ENCODE measurements at places on chromosomes 3 and 15.

GRCh38 chr15:35618260-35619188 is 72.6 kb upstream of the DPH6 start:
- peak; percentile 16 for DNase-seq

DNA sequence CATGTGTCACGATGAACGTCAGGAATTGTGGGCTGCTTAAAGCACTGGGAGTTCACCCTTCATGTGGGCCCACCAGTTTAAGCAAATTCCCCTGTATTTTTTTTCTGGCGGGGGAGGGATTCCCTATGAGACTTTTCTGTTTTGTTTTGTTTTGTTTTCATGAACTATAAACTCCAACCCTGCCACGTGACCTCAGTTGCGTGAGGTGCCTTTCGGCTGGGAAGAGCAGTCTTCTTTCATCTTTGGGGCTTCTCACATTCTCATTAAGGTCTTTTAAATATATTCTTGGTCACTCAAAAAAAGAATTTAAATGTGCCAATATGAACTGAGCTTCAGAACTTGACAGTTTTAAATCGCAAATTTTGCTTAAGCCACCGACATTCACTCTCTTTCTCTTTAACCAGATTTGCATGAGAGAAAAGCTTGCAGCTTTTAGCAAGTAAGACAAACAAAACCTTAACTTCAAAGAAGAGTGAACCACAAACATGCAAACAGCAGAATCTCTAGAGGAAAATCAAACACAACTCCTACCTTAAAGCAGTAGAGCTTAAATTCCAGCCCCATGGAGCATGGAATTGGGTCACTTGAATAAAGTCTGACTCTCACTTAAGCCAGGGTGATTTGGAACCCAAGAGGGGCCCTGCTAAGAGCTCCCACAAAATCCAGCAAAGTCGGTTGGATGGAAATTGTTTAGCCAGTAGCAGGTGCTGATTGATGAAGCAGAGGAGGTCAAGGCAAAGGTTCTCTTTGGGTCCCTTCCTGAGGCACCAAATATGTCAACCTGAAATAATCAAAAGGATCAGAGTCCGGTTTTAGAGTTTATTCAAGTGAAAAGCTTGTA is 699.8 kb upstream of the GBE1 start:
- DNase-seq = no peak

DNA sequence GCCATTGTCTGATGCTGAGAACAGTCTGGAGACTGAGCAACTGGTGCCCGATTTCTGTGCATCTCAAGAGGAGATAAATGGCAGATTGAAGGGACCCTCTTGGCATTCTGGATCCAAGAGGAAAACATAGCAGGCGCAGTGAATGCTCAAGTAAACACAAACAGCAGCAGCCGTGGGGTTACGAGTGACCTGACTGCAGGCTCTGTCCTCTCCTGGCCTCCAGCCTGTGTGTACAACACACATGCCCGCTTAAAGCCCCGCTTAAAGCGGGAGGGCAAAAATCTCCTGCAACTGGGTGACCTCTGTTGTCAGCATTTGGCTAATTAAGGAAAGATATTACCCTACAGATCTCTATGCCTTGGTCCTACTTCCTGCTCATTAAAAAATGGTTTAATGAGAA is 120.5 kb downstream of the GREM1 start:
- no peak for DNase-seq

DNA sequence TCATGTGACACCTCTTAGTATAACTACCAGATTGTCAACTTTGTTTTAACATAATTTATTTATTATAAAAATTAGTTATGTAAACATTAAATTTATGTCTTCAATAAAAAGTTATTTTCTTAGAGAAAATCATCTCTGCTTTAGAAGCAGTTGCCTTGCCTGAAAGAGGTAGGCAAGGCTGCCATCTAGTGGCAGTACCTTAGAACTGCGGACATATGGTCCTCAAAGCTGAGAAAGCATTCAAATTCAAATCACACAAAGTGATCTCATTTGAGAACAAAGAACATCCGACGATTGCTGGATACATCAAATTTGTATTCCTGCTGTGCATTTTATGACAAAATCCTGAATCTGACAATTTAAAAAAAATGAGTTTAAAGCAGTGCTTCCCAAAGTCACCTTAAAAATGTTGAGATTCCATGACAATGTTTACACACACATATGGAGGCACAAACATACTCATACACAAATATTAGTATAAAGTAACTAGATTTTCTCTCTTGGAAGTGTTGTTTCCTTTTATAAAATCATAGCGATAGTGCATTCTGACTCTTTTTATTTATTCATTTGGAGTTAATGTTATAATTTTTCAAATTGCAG is 617.4 kb downstream of the CADM2 start:
- DNase-seq = peak; percentile 68

DNA sequence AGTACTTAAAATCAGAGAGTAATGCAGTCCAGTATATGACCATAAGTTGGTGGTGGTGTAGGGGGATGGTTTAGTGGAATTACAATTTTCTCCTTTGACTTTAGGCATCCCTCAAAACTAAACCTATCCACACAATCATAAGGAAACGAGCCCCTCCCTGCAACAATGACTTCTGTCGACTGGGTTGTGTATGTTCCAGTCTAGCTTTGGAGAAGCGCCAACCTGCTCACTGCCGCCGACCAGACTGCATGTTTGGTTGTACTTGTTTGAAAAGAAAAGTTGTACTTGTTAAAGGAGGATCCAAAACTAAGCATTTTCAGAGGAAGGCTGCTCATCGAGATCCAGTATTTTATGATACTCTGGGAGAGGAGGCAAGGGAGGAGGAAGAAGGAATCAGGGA is 52.8 kb downstream of the MGA start:
- DNase-seq = peak; percentile 18

DNA sequence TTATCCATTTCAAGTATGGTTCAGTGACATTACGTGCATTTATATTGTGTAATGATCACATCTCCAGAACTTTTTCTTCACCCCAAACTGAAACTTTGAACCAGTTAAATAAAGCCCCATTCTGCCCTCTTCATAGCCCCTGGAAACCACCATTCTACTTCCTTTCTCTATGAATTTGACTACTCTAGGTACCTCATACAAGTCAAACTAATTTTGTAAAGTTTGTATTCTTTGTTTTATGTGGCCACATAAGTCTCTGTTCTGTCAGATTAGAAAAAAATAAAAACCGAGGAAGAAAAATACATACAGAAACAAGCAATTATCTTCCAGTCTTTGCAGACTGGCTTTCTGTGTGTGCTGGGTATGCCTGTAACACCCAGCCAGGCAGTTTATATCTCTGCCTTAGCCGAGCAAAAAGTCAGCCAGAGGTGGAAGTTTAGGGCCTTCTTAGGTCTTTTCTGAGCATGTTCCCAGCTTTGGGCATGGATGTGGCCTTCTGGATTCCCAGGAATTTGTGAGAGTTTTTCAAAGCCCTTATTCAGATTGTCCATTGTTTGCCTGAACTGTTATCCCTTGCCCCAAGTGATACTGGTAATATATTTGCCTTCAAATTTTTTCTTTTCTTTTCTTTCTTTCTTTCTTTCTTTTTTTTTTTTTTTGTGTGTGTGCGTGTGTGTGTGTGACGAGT is 6.0 kb upstream of the GRAMD1C start:
- no peak for DNase-seq

GRCh38 chr3:106347350-106347749 is 478.5 kb upstream of the CBLB start:
- DNase-seq = peak; percentile 23

GRCh38 chr3:153855772-153856171 is 265.4 kb upstream of the ARHGEF26 start:
- no peak for DNase-seq

DNA sequence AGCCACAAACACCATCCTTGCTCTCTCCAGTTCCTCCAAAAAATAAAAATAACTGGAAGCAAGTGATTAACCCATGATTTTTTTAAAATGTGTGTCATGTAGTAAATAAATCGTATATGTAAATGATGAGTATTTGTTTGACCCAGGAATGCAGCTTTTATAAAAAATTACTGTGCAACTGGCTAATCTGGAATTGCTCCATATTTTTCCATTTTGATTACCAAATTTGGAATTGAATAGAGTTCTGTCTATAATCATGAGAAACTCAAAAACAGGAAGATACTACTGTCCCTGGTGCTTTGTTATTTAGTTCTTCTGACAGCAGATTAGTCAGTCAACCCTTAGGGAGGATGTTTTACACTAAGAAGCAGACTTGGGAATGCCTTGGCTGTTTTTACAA is 116.2 kb downstream of the CCNL1 start:
- no peak for DNase-seq

DNA sequence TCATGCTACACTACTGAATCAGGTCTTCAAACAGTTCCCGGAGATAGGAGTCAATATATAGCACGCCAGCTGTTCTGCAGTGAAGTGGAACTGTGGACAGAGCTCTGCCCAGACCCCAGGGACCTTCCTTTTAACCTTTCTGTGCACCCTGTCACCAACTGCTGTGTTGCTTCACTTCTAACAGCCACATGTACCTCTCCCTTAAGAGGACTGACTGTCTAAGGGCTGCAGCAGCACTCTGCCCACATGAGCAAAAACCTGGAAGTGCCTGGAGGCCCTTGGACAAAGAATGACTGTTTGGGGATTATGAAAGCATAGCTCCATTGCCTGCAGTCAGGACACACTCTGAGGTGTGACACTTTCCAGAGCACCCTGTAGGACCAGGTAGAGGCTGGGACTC is 88.3 kb upstream of the CTNNB1 start:
- no peak for DNase-seq

- peak; percentile 56 for DNase-seq
Measured at GRCh38 chr3:4983739-4984510, 4.7 kb downstream of the BHLHE40 start.

DNA sequence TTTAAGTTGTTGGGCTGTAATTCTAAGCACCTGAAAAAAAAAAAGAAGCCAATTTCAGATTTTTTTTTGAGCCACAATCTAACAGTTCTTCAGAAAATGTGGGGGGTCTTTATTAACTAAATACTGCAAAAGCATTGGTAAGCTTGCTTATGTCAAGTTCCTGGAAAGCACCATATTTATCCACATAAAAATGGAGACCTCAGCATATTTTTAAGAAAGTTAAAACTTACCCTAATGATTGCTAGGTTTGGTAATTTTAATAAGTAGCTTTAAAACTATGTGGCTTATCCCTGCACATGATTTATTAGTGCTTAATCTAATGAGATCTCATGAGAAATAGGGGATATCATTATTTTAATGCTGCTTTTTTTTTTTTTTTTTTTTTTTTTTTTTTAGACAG is 156.8 kb downstream of the USP13 start:
- DNase-seq = no peak

GRCh38 chr3:53957831-53958230 is 66.2 kb upstream of the SELENOK start:
- DNase-seq = no peak
